ENCODE measurements at places on chromosomes 1 and 21.

- no peak for DNase-seq
Measured at GRCh38 chr1:223508796-223509195, 115.6 kb downstream of the CCDC185 start.

DNA sequence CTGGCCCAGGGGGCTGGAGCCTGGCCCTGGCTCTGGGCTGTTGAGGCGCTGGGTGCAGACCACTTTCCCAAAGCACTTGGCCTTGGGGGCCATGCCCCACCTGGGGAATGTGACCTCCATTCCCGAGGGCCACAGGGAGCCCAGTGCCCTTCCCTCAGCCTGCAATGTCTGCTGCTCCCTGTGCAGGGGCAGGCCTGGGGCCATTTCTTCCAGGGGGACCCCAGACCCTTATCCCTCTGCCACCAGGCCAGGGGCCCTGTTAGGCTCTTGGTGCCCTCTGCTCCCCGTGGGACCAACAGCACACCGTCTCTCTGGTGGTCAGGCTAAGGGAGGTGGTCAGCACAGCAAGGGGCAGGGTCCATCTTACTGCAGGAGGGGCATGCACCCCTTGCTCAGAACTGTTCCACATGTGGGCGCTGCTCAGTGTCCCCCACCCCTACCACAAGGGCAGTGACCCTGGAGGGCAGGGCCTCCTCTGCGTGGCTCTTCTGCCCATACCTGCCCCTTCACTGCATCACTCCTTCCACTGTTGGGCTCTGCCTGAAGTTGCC lies 1.1 kb upstream of the TMEM52 start:
- no peak for DNase-seq

- DNase-seq = no peak
Measured at GRCh38 chr1:16087733-16088132, 14.3 kb upstream of the FAM131C start.

GRCh38 chr1:228378873-228379460 lies 27.7 kb downstream of the TRIM11 start:
- DNase-seq = no peak

DNA sequence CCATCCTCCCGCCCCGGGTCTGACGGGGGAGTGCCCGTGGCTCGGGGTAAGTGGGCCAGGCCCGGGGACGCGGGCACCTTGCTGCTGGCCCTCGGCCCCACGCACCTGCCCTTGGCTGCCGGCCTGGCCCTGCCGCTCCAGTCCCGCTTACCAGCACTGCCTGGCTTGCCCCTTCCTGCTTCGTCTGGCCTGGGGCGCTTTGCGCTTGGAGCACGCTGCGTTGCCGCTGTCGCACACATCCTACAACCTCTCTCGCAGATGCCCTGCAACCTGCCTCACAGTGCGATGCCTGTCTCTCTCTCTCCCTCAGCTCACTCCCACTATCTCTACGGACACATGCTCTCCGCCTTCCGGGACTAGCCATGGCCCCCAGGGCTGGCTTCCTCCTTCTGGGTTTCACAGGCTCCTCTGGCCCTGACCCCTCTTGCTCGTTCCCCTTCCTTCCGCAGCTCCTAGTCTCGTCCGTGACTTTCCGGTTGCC lies 9.7 kb downstream of the MYOG start:
- no peak for DNase-seq

DNA sequence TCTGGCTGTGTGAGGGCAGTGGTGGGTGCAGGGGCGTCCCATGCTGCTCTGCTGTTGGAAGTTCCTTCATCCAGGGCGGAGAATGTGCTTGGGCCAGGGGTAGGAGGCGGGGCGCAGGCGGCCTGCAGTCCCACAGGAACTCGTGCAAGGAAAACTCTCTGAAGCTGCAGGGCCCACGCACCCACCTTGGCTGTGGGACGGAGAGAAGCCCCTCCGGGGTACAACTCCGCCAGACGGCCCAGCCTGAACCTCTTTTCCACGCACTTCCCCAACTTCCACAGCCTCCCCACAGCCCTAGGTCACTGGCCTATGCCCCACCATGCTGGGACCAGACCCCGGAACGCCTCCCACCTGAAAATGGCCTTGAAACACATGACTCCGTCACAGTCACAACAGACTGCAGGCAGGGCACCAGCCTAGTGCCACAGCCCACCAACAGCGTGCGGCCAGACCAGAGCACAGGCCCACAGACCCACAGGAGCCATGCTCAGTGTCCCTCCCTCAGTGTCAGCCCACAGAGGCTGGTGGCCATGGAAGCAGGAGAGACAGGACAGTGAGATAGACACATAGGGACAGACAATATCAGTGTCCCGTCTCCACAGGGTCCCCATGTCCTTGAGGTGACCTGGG lies 47.8 kb downstream of the WNT9A start:
- DNase-seq = no peak

DNA sequence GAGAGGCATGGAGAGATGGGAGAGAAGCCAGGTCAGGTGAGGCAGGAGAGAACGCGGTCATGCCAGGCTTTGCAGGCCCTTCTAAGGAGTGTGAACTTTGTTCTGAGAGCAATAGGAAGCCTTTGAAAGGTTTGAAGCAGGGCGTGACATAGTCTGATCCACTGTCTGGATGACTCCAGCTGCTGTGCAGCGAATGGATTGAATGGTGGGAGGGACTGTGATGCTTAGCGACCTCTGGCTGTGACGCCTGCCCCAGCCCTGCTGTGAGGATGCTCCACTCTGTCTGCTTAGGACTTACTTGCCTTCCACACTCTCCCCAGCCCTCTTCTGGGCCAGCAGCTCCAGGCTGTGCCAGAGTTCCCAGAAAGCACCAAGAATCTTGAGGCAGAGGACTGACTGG lies 41.8 kb upstream of the POU3F1 start:
- no peak for DNase-seq

All from D721Med (cell line).